ENCODE measurements at places on chromosomes 11 and 22.

DNA sequence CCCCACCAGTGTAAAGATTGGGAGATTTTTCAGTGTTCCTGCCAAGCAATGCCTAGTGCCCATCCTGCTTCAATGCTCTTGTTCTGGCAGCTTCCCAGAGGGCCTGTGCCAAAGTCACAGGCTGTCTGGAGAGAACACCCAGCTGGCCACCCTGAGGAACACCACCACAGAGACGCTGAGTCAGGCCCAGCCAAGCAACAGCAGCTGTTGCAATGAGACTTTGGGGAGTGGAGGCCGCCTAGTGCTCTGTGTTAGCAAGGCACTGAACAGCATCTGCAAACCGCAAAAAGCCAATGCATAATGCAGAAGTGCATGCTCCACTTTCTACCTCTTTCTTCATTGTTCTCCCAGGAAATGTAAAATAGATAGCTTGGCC is 168.1 kb downstream of the NXPE2 start:
- DNase-seq, result no peak

DNA sequence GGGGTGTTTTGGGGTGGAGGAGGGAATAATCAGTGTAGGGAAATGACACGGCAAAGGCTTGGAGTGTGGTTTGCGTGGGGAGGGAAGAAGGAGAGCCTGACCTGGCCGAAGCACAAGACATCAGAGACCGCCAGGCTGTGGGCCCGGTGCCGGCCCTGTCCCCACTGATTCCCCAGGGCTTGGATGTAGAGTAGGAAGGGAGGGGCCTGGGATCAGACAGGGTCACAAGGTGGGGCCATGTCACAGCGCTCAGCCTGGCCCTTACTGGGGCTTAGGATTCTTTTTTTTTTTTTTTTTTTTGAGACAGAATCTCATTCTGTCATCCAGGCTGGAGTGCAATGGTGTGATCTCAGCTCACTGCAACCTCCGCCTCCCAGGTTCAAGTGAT is 9.8 kb downstream of the PICK1 start:
- DNase-seq, result no peak

DNA sequence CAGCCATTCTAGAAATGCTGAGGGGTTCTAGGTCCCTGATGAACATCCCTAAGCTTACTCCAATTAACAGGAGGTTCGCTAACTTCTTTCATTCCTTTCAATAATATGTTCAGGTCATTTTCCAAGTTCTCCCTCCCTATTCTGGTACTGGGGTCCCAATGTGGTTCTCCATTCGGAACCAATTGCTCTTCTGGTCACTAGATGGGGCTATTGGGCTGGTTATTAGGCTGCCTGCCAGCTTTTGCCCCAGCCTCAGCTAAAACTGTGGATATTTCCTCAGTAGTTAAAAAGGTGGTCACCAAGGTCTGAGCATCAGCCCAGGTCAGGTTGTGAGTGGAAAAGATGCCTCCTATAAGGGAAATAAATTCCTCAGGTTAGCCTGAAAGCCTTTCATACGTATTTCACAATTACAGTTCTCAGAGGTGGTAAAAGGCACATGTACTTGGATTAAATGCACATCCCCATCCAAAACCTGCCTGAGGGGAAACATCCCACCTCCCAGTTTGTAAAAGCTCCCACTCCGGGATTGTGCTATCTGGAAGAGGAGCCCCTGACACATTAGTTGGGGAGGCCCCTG is 161.1 kb upstream of the CCDC179 start:
- peak; percentile 31 for DNase-seq

DNA sequence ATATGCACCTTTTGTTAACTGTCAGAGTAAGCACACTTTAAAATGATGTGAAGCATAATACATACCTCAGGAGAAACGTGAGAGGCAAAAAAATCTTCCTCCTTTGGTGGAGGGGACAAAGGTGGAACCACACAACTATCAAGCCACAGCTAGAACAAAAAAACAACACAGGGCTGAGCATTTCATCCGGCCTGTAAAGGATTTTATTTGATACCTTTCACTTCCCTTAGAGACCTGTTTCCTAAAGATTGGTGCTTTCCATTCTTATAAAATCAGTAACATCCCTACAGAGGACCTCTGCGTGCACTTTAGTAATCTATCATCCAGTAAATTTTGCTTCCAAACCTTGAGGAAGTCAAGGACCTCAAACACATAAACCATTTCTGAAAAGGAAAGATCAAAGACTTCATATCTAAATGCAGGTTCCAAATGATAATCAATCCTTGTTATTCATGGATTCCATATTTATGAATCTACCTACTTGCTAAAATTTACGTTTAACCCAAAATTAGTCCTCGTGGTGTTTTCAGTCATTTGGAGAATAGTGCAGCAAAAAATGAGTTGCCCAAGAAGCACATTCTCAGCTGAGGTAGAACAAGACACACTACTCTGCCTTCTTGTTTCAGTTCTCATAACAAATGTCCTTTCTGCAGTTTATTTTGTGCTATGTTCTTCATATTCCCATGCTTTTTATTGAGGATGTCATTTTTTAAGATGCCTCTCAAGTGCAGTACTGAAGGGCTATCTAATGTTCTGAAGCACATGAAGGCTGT is 22.7 kb downstream of the ARFGAP3 start:
- no peak for DNase-seq

DNA sequence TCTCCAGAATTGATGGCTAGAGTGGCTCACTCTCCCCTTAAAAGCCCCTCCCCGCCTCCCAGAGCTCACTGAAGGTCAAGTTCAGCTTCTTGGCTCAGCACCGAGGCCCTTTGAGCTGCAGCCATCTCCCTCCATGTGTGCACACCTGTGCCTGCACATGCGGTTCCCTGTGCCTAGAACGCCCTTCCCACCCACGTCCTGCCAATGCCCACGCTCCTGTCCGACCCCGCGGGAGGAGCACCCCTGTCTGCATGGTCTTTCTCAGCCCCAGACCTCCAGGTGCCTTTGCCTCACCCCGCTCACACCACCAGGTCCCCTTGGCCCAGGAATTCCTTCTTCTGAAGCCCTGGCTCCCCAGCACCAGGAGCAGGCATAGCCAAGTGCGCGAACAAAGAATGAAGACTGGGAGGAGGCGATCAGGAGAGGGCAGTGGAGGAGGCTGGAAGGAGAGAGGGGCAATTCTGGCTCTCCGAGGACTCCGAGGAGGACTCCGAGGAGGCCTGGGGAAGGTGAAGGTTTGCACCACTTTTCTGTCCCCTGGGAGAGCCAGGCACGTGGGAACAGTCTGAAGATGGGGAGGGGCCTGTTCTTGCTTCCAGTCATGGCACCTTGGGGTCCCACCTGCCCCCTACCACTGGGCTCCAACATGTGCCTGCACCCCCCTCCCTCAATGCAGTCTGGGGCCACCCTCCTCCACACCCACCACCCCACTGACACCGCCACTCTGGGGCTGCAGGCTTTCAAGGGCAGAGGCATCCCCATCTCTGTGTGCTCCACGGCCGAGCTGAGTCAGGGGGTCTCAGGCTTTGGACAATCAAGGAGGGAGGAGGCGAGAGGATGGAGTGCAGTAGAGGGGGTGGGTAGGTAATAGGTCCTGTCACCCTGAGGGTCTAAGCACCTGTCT is 17.7 kb downstream of the IGF2 start:
- no peak for DNase-seq

GRCh38 chr11:106208760-106209159 is 131.3 kb downstream of the AASDHPPT start:
- DNase-seq, result no peak

- no peak for DNase-seq
These were observed 134.9 kb downstream of the METTL15 start for GRCh38 chr11:28243061-28243460.

DNA sequence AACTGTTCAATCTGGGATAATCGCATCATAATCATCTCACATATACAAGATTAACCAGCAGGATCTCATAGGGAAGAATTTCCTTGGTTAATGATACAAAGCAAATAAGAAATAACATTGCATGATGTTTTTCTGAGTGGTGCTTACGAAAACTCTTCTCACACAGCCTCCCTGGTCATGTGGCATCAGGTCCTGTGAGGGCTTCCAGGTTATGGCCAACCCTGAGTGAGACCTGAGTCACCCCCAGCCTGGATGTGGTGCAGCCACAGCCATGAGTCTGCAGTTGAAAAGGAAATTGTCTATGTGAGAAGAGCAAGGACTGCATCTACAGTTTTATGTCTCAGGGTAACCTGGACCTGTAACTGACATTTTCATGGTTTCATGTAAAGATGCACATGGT is 90.5 kb upstream of the XKR3 start:
- no peak for DNase-seq

DNA sequence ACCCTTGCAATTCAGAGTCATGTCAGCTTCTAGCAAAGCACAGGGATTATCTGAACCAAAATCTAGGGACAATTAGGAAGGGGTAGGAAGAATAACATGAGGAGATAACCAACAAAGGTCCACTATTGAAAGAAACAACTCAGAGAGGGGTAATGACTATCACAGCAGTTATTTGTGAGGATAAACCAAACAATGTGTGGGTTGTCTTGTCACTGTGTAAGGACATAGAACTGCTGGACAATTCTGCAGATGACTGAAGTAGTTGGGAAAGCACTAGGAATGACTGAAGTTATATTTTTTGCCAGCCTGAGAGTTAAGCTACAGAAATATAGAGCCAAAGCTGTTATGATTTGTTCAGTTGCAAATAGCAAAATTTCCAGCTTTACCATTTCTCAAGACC is 858.4 kb upstream of the CCDC90B start:
- DNase-seq, result no peak

DNA sequence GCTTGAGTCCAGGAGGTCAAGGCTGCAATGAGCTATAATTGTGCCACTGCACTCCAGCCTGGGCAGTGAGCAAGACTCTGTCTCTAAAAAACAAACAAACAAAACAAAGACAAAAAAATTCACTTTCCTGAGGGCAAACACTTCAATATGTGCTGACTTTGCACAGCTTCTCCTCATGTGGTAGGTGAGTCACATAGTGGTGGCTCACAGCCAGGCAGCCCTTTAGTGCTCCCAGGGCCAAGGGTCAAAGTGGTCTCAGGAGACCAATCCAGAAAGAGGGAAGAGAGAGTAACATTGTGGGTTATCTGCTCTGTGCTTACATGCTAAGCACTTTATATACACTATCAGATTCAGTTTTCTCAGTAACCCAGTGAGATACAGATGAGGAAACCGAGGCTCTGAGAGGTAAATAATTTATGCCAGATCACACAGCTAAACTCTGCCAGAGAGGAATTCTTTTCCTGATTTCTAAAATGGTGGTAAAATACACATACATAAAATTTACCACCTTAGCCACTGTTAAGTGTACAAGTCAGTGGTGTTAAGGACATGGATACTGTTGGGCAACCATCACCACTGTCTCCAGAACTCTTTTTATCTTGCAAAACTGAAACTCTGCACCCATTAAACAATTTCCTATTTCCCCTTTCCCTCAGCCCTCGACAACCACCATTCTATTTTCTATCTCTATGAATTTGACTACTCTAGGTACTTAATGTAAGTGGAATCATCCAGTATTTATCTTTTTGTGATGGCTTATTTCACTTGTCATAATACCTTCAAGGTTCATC is 231.7 kb upstream of the NARS2 start:
- DNase-seq, result no peak

DNA sequence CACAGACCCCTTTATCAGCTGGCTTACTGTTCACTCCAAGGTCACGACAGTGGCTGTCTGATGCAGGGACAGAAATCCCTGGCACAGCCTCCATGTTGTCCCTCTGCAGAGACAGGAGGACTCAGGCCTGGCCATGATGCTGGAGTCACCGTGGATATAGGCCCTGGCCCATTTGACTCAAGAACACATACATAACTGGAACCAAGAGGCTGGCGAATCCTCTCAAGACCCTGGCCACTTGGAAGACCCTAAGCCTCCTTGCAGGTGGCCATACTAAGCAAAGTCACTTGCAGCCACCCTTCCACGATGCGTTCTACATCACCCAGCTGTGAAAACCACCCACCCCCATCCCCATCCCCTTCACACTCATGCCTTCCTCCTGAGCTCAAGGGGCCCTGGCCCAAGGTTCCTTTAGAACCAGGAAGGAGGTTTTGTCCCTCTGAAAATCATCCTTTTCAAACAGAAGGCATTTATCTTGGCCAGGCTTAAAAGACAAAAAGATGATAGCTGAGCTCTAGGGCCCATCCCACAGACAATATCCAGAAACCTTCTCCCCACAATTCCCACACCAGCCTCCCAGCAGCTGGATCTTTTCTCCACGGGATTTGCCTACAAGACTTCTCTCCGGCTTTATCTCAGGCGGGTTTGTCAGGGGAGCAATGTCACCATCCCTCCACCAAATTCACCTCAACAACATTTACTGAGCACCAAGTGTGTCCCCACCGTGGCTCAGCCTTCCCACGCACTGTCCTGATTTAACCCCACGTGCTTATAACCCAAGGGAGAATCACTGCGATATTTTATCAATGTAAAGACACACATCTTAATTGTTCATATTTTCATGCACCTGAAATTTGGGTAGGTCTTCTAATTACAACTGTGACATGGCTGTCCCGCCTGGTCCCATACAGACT is 123.4 kb upstream of the SERPIND1 start:
- DNase-seq, result no peak

DNA sequence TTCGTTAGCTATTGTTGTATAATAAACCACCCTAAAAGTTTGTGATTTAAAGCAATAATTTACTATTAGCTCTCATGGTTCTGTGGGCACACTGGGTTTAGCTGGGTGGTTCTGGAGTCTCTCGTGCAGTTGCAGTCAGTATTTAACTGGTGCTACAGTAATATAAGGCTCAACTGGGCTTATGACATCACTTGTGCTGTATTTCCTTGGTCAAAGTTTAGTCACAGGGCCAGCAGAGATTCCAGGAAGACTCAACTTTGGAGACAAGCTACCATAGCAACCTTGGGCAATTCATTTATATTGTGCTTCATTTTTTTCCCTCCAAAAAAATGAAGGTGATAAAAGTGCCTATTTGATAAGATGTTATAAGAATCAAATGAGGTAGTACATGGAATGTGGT is 204.2 kb upstream of the GUCY1A2 start:
- no peak for DNase-seq

All from brain microvascular endothelial cell (primary cell).